ENCODE measurements at places on chromosomes 11 and 22.

DNA sequence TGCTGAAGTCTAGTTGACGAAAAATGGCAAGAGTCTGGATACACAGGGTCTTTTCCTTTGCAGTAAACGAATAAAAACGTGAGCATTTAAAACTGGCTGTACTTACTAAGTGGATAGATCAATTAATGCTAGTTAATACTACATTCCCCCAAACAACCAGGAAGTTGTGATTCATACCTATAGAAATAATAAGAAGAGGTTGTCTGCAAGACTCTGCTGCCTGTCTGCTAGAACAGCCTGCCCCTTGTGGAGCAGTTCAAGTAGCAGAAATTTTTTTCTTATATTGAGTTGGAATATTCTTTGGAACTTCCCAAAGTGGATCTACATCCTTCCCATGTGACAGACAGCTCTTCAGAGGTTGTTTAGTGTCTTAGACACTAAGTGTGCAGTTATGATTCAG is 86.8 kb downstream of the TEAD1 start:
- DNase-seq = no peak

DNA sequence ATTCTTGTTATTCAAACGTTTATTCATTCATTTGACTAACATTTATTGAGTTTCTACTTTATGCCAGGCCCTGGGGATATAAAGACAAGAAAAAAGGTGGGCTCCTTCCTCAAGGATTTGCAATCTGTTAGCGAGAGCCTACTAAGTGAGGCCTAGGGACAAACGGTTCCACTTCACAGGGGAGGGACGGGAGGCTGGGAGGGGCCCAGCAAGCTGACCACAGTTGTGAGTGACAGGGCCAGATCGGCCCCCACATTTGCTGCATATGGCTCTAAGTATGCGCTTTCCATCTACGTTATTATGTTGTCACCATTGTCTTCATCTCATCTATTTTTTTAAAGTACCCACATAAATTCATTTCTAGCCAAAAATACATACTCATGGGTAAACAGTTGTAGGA is 271.1 kb downstream of the BUD13 start:
- DNase-seq = no peak

DNA sequence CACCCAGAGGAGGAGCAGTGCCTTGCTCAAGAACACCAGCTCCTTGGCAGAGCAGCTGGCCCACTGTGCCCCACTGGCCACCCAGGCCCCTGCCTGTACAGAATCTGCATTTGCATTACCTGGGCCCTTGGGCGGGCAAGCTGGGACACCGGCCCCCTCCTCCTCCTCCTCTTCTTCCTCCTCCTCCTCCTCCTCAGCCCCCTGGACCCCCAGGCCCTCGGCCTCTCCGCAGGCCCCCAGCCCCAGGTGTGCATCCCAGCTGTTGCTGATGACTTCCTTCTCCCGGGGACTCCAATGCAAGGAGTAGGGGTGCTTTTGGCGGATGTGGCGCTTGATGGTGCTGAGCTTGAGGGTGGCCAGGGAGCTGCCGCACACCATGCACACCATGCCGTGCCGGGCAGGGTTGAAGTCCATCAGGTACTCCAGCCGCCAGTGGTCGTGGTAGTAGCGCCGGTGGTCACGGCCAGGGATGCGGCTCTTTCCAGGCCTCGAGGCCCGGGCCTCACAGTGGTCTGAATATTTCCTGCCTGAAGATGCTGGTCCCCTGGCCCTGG is 2.8 kb downstream of the ZFTA start:
- no peak for DNase-seq

- no peak for DNase-seq
Measured at GRCh38 chr11:41005986-41006385, 453.5 kb downstream of the LRRC4C start.

DNA sequence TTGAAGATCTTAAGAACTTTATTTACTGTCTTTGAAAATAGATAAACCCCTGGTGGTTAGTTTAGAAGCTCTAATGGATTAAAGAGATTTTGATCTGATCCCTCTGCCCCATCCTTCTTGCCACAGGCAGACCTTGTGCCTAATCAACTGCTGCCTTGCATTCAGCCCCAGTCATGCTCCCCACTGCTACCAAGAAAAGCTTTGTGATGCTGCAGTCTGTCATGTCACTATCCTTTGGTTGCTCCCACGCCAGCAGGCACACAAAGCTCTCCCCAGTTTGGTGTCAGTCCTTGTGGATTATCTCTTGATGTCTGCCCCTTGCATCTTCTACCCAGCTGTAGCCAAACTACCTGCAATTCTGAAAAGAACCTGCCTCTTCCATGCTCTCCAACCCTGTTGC is 112.2 kb downstream of the MTNR1B start:
- DNase-seq = no peak

DNA sequence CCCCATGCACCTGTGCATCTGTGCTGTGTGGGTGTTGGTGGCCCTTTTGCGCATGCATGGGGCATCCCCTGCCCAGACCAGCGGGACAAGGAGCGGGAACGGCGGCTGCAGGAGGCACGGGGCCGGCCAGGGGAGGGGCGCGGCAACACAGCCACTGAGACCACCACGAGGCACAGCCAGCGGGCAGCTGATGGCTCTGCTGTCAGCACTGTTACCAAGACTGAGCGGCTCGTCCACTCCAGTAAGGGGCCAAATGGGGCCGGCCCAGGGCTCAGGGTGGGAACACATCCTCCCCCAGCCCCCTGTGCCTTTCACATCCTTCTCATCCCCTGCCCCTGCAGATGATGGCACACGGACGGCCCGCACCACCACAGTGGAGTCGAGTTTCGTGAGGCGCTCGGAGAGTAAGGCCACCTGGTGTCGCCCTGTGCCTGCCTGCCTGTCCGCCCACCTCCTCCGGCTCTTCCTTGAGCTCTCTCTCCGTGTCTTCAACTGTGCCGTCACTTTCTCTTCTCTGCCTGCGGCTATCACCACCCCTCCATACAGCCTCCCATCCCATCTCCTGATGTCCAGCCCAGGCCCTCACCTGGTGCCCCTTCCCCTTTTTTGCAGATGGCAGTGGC is 10.6 kb downstream of the SELENOM start:
- DNase-seq = no peak

- no peak for DNase-seq
Measured at GRCh38 chr22:49797706-49798105, 30.0 kb downstream of the BRD1 start.

- DNase-seq = no peak
Measured at GRCh38 chr11:37248145-37248544, 650.1 kb upstream of the RAG2 start.

GRCh38 chr22:49887702-49888101 is 30.5 kb downstream of the ALG12 start:
- no peak for DNase-seq

GRCh38 chr11:48006301-48006992 is 26.1 kb downstream of the PTPRJ start:
- DNase-seq = no peak

GRCh38 chr11:128841461-128842072 is 25.5 kb downstream of the KCNJ1 start:
- DNase-seq = no peak

DNA sequence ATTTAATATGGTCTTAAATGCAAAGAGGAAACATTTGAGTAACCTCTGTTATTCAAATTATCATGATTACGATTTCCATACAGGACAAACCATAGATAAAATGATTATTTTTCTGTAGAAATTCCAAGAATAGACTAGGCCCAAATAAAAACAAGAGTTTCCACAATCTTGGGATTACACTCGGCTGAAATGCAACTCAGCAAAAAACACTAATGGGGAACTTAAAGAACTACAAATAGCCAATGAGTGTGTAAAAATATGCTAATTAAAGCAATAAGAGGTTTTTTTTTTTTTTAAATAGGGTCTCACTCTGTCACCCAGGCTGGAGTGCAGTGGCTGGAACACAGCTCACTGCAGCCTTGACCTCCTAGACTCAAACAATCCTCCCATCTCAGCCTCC is 10.5 kb upstream of the PRRG4 start:
- no peak for DNase-seq

DNA sequence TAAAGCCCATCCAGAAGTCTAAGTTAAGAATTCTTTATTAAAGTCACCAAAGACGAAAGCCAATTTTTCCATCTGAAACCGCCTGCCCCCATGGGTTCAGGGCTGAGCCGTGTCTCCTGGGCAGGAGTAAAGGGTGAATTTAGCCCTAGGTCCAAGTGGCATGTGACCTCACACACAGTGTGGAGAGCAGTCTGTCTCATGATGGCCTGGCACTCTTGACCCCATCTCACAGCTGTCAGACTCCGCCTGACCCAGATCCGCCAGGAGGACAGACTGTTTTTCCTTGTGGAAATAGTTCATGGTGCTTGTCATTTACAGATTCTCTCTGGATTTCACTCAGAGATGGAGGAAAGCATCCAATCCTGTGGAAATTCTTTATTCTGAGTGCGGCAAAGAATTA is 109.7 kb downstream of the GALNT18 start:
- no peak for DNase-seq

DNA sequence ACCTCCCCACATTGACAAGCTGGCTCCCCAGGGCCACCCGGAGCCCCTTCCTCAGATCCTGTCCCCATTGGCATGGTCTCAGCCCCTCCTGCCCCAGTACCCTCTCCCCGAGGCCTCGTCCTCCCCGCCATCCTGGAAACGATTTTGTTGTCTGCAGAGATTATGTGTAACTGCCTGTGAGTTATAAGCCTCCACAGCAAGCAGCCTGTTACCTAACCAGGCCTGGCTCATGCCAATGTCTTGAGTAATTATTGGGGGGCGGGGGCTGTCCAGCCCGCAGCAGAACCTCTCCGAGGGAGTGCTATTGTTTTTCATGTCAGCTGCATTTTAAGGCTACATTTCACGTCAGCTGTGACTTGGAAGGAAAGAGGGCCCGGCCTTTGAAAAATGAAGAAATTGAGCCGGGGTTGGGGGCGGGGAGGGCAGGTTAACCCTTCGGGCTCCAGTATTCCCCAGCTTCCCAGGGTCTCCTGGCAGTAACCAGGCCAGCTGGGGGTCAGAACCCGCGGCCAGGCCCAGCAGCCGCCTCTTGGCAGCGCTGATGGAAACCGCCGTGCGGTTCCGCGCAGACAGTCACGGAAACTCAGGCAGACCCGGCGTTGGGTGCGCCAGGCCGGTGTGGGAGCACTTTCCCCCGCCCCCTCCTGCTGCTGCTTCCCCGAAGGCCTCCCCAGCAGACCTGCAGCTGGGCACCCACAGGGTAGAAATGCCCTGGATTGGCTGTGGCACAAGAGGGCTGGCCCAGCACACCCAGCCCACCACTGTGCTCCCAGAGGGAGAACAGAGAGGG is 59.5 kb downstream of the CDKN1C start:
- no peak for DNase-seq

GRCh38 chr11:76629116-76629852 is 41.3 kb downstream of the LRRC32 start:
- no peak for DNase-seq

DNA sequence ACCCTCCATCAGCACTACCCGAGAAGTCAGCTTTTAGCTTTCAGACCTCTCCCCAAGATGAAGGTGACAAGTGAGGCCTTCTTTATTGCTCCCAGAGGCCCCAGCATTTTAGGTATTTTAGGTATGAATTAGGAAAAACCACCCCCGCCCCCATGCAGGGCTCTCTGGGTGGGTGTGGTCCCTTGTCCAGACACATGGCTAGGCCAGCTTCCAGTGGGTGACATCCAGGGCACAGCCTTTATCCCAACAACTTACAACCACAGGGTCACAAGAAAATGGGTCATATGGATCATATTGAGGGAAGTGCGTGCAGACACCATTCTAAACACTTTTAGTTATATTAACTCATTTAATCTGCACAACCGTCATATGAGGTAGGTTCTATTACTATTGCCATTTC is 42.1 kb downstream of the RIBC2 start:
- DNase-seq = no peak

GRCh38 chr11:2293531-2293971 is 8.2 kb downstream of the C11orf21 start:
- DNase-seq = no peak

DNA sequence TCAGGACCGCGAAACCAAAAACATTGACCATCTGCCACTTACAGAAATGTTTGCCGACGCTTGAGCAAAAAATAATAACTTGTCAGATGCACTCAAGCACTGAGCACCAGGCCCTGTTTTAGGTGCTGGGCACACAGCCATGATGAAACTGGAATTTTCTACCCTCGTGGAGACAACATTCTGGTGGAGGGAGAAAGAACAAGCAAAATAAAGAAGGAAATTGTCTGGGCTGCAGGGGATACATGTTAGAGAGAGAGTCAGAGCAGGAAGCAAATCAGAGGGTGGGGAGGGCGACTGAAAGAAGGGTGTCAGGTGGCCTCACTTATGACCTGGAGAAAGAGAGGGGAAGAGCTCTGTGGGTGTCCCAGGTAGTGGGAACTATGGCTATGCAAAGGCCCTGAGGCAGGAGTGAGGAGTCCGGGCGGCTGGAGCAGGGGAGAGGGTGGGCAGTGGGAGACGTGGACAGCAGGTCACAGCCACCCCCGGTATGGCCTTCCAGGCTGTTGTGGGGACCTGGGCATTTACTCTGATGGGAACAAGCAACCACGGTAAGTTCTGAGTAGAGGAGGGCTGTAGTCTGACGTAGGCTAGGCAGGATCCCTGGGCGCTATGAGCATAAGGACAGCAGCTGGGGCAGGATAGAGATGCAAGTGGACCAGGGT is 78.8 kb downstream of the MYEOV start:
- DNase-seq = no peak

GRCh38 chr11:64118876-64119665 is 46.8 kb downstream of the MACROD1 start:
- no peak for DNase-seq

DNA sequence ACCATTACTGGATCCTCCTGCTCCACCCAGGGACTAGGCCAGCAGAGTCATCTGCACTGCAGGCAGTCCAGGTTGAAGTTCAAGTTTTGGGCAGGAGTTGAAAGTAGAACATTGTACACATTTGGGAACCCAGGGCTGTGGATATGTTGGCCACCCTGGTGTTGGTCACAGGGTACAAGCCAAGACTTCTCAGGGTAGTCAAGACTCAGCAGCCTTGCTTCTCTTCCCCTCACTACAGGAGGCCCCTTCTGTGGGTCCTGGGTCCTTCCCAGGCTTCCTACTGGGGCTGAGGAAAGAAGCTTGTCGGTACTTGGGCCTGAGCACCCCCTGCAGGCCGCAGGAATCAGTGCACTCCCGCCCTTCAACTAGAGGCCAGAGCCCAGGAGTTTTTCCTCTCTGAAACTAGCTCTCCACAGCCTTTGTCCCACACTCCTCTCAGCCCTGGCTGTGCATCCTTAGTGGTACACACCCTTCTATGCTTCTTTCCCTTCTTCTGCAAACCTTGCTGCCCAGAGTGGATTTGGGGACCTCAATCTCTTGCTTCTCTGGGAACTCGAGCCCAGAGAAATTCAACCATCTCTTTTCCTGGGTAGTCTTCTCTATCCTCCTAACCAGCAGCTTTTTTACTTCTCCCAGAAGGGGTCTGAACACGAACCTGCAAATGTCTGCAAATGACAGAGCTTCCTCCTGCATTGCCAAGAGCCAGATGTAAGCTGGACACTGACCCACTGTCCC is 2.6 kb upstream of the HPX start:
- no peak for DNase-seq

DNA sequence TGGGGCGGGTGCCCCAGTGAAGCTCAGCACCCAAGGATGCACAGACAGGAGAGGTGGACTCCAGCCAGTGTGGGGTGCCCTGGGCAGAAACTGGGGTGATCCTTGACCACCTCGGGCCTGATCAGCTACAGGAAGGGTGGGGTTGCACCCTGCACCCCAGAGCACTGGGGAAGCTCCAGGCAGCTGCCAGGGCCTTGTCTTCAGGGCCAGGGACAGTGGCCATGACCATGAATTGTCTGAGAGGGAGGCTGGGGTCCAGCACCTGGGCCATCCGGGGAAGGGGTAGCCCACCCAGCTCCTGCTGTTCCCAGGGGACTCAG is 17.6 kb downstream of the IL17REL start:
- no peak for DNase-seq

GRCh38 chr11:117092951-117093590 is 5.2 kb downstream of the SIK3 start:
- no peak for DNase-seq

Measured in NCI-H2081 treated with DMSO at 0.1 percent for 48 hours (cell line).